ENCODE measurements at places on chromosomes 6 and 20.

DNA sequence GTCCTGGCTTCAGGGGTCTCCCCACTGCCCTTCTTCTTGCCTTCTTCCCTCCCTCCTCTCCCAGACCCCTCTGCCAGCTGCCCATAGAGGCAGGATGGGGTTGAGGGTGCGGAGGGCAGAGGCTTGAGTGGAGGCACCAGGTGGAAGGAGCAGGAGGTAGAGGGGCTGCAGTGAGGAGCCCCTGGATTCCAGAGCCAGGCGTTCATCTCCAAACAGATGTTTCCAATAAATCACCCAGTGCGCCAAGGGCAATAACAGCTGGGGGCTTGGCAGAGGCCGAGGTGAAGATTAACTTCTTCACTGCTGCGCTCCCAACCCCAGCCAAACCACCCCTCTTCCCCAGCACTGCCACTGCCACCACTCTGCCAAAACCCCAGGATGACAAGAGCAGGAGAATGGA is 10.7 kb downstream of the MDFI start:
- DNase-seq, result no peak

DNA sequence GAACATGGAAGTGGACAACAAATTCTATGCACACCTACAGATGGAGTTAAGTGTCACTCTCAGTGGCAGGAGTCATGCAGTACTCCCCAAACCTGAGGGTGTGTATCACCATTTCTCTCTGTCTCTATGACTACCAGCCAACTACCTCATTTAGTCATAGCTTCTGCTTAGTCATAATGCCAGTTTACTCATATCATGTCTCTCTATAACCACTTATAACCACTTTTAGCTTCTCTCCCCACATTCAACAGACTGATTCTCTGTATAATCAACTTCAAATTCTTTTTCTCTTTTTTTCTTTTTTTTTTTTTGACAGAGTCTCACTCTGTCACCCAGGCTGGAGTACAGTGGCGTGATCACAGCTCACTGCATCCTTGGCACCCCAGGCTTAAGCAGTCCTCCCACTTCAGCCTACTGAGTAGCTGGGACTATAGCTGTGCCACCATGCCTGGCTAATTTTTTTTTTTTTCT is 13.8 kb upstream of the GTF3C6 start:
- no peak for DNase-seq

DNA sequence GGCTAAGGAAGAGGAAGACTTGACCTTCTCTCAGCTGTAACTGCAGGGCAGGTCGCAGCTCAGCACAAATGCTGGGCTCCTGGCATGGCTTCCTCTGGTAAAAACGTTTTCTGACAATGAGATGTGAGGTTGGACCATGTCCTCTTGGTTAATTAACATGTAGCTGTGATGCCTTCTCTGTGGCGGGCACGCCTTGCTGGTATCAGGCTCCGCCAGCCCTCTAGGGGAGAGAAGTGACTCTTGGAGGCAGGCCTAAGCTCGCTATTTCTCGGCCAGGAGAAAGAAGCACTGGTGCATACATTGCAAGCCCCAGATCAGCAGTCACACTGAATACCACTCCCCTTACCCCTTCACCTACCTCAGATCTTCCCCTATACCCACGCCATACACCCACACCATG is 65.0 kb downstream of the QRSL1 start:
- no peak for DNase-seq

GRCh38 chr6:106098383-106099234 is 12.5 kb downstream of the PRDM1 start:
- peak; percentile 45 for DNase-seq

DNA sequence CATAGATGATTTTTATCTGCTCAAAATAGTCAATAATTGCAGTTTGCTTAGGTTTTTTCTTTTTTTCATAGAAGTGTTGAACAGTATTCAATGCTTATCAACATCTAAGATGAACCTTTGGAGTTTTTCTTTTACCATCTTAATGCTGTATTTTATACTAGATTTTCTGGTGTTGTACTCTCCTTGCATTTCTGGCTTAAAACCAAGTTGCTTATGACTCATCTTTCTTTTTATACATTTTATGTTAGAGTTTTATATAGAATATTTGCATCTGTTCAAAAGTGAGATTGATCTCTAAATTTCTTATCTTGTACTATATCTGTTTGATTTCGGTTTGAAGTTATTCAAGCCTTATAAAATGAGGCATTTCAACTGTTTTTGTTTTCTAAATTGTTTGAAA is 232.5 kb downstream of the RFPL4B start:
- no peak for DNase-seq

- no peak for DNase-seq
Measured at GRCh38 chr6:29130644-29131043, 22.8 kb downstream of the OR2J3 start.

- DNase-seq, result peak; percentile 11
Measured at GRCh38 chr20:19692685-19693119, 65.4 kb upstream of the RIN2 start.

GRCh38 chr20:17431621-17432364 is 99.4 kb downstream of the BFSP1 start:
- DNase-seq, result no peak

DNA sequence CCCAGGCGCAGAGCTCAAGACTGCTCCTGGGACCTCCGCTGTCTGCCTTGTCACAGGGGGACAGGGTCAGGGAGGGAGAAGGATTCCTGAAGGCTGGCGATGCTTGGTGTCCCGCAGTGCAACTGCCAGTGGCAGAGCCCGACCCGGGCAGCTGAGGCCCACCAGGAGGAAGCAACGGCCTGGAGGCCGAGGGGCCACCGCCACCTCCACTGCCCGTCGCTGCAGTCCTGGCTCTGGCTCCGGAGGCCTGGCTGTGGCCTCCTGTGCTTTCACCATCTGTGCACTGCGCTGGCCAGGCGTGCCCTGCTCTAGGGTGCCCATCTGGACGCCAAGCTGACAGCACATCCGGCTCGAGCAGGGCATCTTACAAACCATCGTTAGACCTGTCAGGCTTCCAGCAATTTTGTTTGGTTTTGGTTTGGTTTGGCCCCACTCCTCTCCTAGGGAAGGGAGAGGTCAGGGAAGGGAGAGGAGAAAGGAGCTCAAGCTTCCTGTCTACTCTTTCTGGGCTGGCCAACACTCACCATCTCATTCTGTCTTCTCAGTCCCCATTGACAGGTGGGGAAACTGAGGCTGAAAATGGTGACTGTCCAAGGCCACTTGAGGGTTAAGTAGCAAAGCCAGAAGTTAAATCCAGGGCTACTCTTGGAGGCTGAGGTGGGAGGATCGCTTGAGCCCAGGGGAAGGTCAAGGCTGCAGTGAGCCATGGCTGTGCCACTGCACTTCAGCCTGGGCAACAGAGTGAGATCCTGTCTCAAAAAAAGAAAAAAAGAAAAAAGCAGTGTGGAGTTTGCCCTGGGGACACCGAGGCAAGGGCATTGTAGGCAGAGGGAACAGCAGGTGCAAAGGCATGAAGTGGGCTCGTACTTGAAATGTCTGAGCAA is 37.7 kb upstream of the NOL4L start:
- no peak for DNase-seq

GRCh38 chr6:170189236-170189635 is 101.6 kb downstream of the DLL1 start:
- DNase-seq, result no peak

DNA sequence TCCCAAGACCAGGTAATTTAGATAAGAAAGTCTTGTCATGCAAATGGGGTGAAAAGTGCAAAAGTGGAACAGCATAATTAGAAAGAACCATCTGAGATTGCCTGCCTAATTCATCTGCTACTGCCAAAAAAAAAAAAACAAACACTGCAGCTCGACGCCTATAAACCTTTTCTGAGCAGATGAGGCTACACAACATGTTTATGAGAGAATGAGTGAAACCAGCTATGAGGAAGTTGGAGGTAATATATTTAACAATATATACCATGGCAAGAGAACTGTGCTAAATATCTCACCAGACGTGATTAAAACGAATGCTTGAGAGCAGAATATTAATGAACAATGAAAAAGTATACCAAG is 50.0 kb downstream of the LAMA4 start:
- no peak for DNase-seq

DNA sequence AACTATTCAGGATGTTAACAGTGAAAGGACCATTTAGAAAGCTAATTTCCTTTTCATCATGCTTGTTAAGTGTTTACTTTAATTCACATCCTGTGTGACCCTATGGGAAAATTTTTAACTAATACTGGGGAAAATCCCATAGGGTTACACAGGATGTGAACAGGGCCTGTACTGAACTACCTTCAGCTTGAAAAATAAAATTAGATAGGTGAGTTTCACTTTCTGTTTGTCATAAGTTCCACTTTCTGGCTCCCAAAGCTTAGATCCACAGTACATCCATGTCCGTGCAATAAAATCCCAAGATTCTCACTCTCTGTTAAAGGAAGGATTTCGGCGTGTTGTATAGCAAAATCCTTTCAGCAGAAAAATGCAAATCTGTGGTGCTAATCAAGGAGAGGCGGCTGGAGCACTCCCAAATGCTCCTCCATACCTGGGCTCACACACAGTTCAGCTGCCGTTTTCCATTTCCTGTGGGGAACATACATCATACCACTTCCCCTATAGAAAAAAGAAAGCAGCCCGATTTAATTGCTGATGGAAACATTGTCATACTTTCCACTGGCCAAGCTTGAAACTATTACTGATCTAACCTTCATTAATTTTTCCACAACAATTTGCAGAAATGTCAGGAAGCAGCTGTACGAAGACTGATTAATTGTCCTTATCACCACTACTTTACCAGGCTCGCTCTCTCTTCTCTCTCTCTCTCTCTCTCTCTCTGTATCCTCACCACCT is 125.2 kb downstream of the HIVEP2 start:
- DNase-seq, result no peak

DNA sequence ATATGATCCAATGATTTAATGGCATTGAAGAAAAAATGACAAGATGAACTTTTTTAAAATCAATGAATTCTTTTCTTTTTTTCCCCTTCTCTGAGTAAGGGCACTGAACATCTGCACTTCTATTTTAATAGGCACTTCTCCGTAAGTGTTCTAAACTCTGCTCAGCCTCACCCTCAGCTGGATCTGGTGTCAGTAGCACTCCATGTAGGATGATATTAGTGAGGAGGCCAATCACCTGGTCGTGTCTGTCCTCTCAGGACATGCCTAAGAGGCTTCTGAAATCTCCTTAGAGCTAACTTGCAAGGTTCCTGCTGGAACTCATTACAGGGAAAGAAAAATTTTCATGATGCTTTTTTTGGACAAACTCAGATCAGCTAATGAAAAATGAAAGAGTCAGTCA is 148.6 kb upstream of the MLIP start:
- no peak for DNase-seq

GRCh38 chr20:56974499-56975250 is 291.8 kb downstream of the BMP7 start:
- DNase-seq, result no peak

DNA sequence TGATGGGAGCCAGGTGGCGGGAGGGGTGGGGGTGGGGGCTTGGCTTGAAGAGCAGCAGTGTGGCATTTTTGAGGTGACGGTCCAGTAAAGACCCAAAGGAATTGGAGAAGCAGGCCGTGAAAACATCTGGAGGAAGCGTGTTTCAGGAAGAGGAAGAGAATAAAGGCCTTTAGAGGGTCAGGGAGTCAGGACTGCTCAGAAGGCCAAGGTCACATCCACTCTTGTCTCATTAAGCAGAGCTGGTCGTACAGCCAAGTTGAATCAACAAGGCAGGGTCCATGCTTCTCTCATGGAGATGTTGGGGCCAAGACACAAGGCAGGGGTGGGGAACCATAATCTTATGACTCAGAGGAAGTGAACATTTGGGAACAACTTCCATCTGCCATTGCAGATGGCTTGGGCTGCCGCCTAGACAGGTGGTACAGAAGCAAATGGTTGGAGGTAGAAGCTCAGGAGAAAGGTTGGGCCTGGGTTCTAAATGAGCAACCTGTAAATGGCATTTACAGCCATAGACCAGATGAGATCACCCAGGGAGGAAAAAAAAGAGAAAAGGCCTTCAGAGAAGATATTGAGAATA is 179.6 kb downstream of the TTLL2 start:
- no peak for DNase-seq

DNA sequence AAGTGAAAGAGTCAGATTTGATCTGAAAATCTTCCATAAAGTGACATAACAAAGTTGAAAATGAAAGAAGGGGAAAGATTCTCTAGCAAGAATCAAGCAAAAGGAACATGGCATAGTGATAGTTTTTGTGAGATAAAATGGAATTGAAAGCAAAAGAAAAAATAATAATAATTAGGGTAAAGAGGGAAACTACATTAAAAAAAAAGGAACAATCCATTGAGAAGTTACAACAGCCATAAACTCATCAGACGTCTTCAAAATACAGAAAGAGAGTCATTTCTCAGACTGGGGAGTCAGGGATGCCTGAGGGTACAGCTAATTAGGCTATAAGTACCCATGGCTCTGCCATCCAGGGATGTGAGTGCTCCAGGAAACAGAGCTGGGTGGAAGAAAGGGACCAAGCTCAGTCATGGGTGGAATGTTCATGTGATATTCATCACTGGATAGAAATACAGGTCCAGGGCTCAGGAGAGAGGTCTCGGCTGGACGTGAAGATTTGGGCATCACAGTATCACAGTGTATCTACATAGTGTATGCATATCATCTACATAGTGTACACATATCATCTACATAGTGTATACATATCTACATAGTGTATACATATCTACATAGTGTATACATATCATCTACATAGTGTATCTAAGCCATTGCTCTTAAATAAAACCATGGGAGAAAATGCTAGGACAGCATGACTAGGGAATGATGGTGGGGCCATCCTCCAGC is 29.4 kb downstream of the DUSP22 start:
- DNase-seq, result no peak

GRCh38 chr20:15333170-15333569 is 995.8 kb upstream of the FLRT3 start:
- DNase-seq, result no peak

DNA sequence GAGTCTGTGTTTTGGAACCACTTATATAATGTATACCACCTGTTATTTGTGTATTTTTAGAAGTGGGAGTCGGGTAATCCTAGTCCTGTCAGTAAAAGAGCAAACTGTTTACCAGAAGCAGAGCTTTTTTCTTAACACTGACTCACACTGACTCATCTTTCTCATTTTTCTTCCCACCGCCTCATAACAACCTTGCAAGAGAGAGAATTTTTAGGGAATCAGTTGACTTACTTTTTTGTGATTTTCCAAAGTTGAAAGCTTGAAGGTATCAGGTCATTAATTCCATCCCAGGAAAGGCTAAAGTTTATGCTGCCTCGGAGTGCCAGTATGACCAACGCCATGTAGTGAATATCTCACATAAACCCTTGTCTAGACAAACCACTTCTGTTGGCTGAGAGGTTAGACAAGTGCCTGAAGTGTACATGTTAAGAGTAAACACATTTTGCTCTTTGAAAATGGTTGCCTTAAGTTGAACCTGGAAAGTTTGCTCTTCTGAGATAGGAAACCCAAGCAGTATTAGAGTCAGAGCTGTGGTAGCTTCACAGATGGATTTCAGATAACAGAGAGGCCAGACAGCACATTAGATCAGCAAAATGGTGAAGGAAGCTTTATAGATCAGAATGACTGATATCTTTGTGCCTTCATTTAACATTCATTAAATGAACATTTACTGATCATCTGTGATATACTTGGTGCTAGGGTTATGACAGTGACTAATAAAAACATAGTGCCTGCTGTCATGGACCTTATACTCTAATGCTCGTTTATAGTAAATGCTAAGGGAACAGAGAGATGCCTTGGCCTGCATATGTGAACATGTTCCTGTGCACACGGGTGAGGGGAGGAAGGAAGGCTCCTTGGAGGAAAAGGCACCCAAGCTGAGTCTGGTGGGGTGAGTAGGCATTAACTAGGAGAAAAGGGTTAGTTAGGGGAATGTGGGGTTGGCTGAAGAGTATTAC is 29.1 kb upstream of the PKIG start:
- DNase-seq, result no peak

Measured in activated naive CD4-positive, alpha-beta T cell (primary cell).